ENCODE measurements at places on chromosomes 5 and 9.

DNA sequence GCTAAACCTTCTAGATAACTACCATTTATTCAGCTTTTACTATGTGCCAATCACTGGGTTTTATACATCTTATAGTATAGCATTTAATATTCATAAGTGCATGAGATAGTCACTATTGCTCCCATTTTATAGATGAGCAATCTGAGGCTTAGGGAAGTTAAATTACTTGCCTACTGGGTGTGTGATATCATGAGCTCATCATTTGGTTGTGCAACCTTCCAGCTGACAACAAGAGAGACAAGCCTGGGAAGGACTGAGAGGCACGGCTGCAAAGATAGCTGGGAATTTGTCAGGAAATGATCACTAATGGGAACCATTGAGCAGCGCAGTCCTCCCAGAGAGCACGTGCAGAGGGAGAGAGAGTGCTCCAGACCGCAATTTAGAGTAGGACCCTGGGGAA, 481.6 kb upstream of the KIF2A start:
- no peak for DNase-seq

DNA sequence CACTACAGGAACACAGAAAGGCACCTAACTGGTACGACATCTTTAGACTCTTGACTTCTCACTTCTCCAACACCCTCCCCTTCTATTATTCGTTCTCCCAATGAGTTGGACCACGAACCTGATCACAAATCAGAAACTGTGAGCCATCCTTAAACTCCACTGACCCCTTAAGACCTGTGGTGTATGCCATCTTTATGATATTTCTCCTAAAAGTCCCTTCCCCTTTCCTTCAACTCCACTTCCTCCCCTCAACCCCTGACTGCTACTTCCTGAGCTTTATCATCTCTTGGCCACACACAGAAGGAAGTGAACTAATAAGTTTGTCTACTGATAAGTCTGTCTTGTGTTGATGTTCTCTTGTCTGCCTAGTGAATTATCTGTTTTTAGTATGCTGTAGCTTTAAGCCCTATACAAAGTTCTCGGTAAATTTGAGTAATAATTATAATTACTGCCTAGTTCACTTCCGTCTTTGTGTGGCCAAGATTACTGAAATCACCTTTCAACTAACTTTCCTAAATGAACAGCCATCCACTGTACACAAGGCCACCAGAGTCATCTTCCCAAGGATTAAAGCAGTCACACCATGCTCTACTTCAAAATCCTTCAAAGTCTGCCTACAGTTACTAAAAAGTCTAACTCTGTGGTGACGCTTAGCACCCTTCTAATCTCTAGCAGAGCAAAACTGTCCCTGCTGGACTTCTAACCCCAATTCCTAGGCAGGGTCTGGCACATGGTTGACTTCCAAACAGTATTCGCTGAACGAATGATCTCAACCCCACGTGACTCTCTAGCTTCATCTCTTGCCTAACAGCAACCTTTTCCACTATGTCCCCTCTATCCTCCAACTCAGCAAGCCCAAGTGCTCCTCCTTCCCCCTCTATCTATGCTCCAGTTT, 23.2 kb downstream of the ELOVL7 start:
- no peak for DNase-seq

GRCh38 chr9:34628656-34629490, at the start of gene ARID3C:
ARID3C (minus strand) TSS chr9:34629066; CDS start chr9:34628014, 1,052 bp downstream.
- no peak for DNase-seq

GRCh38 chr5:81425569-81425968, 31.6 kb upstream of the ACOT12 start:
- no peak for DNase-seq

DNA sequence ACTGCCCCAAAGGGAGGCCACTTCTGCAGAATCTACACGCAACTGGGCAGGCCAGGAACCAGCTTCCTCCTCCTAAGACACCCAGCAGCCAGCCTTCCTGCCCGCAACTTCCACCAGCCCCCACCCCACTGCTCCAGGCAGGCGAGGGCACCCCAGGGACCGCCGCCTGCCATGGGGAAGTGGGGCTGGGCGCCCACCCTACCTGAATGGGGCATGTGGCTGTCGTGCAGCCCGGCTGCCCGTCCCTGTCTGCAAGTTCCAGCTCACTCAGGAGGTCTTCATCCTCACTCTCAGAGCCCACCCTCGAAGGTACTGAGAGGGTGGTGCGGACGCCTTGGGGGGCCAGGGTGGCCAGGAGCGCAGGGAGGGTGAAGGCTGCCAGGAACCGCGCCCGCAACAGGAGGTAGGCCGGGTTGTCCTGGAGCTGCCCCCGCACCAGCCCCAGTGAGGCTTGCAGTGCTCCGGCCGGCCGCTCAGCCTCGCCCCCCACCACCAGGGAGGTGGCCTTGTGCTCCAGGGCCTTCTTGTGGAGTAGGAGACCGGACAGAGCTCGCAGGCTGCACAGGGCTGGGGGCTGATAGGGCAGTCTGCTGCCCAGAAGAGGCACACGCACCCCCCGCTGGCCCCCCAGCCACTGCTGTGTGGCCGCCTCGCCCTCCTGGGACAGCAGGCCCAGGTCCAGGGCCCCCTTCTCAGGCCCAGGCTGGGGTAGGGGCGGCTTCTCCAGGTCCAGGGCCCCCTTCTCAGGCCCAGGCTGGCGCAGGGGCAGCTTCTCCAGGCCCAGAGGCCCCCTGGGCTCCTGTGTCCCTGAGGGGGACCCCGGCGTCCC, 4.1 kb upstream of the CARD9 start:
- no peak for DNase-seq

- DNase-seq, result no peak
These were observed 181.7 kb upstream of the TLX3 start for GRCh38 chr5:171127314-171127713.

DNA sequence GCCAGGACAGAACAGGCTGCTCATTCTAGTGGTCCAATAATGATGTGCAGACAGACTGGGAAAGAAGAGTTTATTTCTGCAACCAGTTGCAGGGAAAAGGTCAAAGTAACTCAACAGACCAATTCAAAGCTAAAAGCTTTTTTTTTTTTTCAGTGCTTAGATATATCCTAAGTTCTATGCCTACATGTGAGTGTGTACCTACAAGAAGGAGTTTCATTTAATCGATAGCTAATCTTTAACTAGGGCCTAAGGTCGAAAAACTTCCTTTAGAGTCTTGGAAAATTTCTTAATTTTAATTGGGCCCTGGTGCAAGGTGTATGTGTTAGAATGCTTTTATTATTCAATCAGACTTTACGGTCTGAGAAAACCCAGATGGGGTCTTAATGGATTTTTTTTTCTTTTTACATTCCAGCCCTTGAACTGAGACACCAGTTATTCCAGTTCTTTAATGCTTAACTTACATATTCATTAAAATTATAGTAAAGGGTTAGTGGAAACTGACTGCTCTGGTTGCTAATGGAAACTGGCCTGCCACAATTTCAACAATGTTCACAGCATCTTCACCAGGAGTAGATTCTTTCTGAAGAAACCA, 365.3 kb downstream of the MTRR start:
- no peak for DNase-seq

- no peak for DNase-seq
These were observed 203.3 kb downstream of the CWC27 start for GRCh38 chr5:64971990-64972389.

DNA sequence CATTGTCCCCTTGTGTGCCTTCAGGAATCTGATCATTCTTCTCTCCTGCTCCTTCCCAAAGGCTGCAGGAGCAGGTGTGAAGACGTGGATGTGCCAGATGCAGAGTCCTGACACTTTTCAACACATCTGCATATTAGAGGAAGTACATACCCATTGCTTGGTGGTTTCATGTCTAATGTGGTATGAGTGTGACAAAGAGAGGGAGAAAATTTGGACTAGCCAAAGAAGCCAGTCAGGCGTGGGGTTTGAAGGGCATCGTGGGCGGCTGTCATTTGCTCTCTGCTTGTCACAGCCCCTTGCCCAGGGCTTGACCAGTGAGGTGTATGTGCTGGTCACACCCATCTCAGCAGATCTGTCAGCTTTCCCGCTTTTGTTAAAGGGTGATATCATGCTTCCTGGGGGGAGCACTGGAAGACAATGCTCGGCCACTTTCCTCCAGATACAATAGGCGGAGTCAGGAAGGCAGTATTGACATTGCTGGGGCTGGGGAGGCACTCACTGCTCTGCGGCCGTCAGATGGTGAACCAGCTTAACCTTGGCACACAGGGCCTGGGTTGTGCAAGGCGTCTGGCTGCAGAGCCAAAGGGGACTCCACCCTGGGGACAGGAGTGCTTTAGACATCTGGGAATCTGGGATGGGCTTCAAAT, 8.6 kb downstream of the TEK start:
- no peak for DNase-seq

GRCh38 chr5:7615566-7616061, 219.7 kb downstream of the ADCY2 start:
- DNase-seq, result no peak

GRCh38 chr9:77125665-77126064, 51.7 kb upstream of the VPS13A start:
- DNase-seq, result no peak

- no peak for DNase-seq
These were observed 60.3 kb downstream of the GCNT1 start for GRCh38 chr9:76519075-76519835.

GRCh38 chr5:179868541-179868940, 9.9 kb upstream of the MRNIP start:
- no peak for DNase-seq

- DNase-seq, result no peak
These were observed 551.0 kb downstream of the CCDC171 start for GRCh38 chr9:16103620-16104397.

- no peak for DNase-seq
These were observed 3.9 kb upstream of the CFAP95 start for GRCh38 chr9:69816735-69817134.

DNA sequence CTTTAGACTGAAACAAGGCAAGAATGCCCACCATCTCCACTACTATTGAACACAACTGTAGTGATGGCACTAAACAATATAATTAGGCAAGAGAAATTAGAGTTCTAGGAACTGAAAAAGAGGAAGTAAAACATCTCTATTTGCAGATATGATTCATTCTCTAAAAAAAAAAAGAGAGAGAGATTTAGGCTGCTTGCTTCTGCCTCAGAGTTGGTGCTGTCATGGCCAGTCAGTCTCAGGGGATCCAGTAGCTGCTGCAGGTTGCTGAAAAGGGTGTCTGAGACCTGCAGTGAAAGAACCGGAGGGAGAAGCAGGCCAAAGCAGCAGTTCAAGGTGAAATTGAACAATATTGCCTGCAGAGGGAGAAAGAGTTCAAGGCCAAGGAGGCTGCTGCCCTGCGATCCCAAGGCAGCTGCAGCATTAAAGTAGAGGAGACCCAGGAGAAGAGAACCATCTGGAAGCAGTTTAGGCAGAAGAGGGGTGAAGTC, 72.5 kb downstream of the AP3B1 start:
- DNase-seq, result no peak

GRCh38 chr9:113219969-113220368, 1.1 kb downstream of the FKBP15 start:
- DNase-seq, result no peak

DNA sequence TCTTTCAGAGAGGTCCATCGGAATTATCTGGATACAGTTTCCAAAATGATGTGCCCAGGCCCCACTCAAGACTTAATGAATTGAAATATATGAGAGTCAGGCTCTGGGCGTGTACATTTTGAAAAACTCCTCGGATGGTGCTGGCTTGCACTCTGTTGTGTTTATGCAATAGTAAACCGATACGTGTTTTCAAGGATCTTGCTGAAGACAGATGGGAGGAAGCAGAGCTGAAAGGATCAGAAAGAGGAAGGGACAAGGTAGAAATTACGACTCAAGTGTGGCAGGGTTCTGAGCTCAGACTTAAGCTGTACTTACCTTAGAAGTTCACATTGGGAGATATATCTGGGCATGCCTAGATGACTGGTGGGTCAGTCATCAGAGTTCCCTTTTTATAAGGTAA, 13.7 kb upstream of the STOM start:
- DNase-seq, result no peak

- DNase-seq, result no peak
These were observed 982 bp downstream of the EPB41L4A start for GRCh38 chr5:112417931-112418658.

DNA sequence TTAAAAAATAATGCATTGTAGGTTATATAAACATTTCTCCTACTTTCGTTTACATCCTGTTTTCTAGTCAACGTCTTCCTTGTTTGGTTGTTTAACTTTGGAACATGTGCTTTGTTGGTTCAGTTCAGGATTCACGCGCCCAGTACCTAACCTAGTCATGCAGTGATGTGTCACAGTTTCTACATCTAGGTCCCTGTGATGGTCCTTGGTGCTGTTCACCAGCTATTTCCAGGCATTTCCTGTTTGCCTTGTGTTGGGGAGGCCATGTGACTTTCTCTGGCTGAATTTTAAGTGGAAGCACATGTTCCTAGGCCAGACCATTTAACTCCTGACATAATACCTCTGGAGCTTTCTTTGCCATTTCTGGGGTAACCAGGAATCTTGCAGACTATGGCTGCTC, 292.3 kb downstream of the SMARCA2 start:
- DNase-seq, result no peak

DNA sequence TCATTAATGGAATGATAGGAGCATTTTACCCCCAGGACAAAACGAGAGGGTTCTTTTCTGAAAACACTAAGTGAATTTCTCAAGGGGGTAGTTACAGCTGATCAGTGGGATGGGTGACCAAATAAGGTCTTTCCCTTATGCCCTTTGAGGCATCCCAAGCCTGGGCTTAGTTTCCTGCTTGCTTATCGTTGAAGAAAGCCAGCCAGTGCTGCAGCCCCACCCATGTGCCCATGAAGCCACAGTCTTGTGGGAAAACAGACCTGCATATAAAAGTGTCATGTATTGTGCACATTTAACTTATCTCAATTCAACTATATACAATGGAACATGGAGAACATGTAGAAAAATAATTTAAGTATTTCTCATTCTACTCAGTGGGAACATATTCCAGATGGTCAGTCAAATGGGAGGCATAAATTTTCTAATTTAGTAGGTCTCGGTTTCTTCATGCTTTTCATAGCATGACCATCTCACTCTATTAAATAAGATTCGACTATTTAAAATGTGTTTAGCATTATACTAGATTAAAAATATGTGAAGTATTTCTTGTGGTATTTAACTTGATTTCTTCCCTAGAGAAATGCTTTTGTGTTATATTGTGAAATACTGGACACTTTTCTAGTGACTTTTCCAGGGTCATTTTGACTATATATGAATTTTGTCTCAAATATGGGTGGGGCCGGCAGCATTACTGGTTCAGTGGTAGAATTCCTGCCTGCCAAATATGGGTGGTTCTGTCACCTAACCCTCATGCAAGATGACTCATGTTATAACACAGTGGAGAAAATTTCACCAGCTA, 189.7 kb upstream of the SGCD start:
- no peak for DNase-seq

GRCh38 chr9:81620002-81620390, 69.4 kb downstream of the TLE1 start:
- no peak for DNase-seq

Data from stimulated activated CD8-positive, alpha-beta memory T cell treated with anti-CD3 and anti-CD28 coated beads, Interleukin-12 subunit alpha, Interleukin-12 subunit beta, amount 100 ng/mL, for 1 hour (primary cell).